Right renal pelvis (tissue), 4 donors: ENCODE measurements at places on chromosomes 5 and 9. TPM values are rescaled to one million over a fixed set of nuclear protein-coding genes. Genes with fewer than 3 reads are reported as not detected.

- DNase-seq: no peak
These were observed 136.5 kb upstream of the PTCH1 start for GRCh38 chr9:95653246-95653645.

The CPLANE1 gene
- 28.9 TPM for polyA plus RNA-seq

DNA sequence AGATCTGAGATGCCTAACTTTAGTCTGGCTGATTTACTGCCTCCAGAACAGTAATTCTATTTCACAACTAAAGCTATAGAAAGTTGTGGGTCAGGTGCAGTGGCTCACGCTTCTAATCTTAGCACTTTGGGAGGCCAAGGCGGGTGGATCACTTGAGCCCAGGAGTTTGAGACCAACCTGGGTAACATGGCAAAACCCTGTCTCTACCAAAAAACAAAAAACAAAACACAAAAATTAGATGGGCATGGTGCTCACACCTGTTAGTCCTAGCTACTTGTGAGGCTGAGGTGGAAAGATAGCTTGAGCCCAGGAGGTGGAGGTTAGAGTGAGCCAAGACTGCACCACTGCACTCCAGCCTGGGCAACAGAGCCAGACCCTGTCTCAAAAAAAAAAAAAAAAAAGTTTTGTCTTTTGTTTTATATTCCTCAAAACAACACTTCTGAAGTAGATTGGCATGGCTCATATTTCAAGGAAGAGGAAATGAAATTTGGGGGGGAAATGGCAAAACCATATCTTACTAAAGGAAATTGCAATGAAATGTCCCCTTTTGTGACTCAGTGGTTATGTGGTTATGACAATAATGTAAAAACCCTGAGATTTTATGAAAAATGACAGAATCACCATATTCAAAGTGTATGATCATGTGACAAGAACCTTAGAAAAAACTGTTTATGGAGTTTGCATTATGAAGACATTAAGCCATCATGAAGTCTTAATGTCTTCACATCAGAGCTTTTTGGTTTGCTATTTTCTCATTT, 16.2 kb downstream of the FNBP1 start:
- no peak for DNase-seq

DNA sequence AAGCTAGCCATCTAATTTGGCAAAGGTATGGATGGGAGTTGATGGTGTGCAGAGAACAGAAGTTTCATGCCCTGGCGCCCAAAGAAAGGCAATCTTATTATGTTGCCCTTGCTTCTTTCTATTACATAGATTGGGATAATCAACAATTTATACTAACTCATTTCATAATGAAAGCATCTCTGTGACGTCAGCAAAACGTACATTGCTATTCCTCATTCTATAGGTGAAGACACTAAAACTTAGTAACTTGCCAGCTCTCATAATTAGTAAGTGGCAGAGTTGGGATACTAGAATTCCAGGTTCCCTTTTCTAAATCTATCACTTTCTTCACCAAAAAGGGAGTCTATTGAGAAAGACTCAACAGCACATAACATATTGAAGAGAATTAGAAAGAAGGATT, 374.8 kb downstream of the NR2F1-AS1 start:
- no peak for DNase-seq

GRCh38 chr9:29348999-29349398, 1775.7 kb upstream of the C9orf72 start:
- DNase-seq: no peak

DNA sequence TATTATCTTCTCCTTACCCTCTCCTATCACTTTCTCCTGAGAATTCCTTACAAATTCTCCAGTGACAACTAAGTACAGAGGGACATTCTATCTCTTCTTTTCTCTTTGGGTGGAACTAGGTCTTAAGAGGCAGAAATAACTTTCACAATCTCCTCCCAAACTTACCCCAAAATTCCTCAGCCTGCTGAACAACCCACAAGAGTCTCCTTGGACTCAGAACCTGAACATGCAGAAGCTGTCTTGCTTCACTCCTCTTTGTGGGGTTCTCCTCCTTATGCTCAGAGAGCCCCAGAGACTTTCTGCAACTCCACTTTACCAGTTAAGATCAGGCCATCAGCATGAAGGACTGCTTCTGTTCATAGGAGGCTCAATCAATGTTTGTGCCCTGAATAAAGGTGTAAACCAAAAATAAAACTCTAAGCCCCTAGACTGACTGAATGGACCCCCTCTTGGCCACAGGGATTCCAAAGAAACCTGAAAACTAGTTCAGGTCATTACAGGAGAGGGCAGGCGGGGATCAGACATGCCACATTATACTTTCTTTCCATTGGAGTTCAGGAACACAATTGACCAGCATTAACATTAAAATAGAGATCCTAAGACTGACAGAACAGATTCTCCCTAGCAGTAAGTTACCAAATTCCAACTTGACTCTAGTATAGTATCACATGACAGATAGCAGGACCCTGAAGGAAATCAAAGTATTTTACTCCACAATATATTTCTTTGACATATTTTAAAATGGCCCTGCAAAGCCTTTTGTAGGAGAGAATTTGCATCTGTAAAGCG, 179.7 kb upstream of the FBXL17 start:
- DNase-seq: no peak

The EQTN gene
- 0.28 TPM for polyA plus RNA-seq

- no peak for DNase-seq
These were observed 615.6 kb downstream of the EBF1 start for GRCh38 chr5:158484150-158484549.

The CNTNAP3 gene
- polyA plus RNA-seq: 4.6 TPM

DNA sequence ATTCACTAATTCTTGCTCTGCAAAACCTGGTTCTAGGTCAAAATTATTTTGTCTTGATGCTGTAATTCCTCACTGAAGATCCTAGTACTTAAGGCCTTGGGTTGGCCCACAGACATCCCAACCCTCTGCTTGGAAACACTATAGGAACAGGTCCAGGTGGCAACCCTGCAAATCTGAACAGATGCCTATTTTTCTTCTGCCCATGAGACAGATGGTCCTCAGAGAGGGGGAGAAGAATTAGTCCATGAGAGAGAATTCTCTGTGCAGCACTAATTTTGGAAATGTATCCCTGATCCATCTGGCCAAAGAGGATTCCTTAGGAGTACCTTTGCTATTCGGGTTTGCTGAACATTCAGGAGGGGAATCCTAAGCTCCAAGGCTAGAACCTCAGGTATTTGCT, 156.3 kb downstream of the ELAVL2 start:
- no peak for DNase-seq

- DNase-seq: no peak
These were observed 353.4 kb upstream of the PANK3 start for GRCh38 chr5:168932400-168933189.

DNA sequence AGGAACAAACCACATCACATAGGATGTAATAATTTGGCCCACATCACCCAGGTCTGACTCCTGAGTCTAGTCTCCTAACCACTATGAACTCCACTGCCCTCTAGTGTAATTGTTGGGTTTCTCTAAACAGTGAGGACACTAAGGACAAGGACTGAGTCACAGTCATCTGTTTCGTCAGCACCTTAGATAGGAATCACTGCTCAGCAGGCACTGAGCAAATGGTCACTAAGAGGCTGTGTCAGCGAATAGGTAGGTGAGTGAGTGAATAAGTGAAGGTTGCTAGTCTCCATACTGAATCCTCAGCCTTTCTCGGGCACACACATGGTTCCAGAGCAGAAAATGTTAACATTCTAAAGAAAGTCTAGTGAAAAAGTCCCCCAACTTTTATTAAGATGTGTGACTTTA, 278.6 kb downstream of the SPOCK1 start:
- no peak for DNase-seq

The BRD3OS gene
- 22.4 TPM for polyA plus RNA-seq

The WDR31 gene
- 7.2 TPM for polyA plus RNA-seq
